Coronary artery (tissue), 2 donors: ENCODE measurements at places on chromosomes 5 and 9.

DNA sequence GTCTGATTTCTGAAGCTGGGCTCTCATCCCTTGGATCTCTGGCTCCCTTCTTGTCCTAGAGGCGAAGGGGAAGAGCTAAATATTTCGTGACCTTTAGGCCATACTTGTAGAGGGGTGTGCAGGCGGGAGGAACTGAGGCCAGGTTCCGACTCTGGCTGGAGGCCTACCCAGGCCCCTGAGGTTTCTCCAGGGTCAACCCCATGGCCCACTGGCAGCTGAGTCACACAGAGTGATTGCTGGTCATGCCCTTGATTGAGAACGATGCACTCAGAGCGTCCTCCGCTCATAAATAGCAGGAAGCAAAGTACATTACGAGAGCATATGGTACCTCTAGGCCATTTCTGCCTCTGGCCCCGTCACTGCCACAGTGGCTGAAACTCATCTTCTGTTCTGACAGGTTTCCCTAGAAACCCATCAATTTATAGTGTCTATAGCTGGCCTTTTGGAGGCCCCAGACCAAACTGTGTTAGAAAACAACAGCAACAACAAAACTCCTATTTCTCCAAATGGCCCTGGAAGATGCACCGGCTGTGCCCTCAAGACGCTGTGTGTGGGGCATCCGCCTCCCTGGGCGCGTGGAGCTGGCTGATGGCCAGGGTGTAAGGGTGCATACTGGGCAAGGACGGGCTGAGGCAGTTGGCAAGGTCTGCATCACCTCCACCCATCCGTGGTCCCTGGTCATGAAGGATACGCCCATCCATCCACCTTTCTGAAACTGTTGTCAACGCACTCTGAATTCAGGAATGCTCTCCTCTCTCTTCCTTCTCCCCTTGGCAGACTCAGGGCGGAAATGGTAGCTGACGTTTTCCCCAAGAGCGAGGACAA, 32.9 kb upstream of the FCN1 start:
- no peak for DNase-seq

DNA sequence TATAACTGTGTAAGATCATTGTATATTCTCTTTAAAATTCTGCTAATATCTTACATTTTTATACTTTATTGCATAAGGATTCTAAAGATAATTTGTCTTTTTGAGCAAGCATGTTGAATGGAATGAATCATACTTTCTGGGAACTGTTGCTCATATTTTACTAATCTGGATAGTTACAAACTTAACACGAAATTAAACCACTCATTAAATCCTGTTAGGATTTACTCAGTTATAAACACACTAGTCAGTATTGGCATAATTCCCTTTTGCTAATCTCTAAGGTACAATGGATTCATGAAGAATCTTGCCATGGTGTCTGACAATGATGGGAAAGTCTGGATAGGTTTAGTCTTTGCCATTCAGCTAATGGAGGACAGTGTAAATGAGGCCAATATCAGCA, 338.1 kb upstream of the SMC2 start:
- DNase-seq, result no peak

DNA sequence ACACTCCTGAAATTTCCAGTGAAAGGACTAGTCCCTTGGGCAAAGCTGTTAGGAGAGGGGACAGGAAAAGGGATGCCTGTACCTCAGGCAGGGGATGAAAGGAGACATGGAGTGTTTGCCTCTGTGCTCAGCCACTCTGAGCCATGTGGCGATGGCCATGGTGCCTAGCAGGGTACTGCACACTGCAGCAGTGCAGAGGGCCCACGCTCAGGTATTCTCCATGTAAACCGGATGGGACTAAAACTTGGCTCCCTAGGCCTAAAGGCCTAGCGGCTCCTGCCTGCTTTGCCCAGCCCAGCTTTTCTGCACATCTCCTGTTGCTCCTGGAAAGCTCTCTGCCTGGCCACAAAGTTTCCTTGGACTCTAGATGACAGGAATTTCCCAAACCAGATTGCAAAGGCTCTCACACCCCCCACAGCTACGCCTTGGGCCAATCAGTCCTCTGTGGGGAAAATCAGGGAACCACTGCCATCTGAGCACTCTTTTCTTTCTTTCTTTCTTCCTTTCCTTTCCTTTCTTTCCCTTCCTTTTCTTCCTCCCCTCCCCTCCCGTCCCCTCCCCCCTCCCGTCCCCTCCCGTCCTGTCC, 44.3 kb downstream of the HABP4 start:
- no peak for DNase-seq

GRCh38 chr5:61969347-61969746, 336.7 kb upstream of the KIF2A start:
- DNase-seq, result no peak

GRCh38 chr5:2914981-2915484, 163.6 kb upstream of the IRX2 start:
- no peak for DNase-seq

- DNase-seq, result no peak
These were observed 10.9 kb upstream of the STX17 start for GRCh38 chr9:99895510-99895909.

DNA sequence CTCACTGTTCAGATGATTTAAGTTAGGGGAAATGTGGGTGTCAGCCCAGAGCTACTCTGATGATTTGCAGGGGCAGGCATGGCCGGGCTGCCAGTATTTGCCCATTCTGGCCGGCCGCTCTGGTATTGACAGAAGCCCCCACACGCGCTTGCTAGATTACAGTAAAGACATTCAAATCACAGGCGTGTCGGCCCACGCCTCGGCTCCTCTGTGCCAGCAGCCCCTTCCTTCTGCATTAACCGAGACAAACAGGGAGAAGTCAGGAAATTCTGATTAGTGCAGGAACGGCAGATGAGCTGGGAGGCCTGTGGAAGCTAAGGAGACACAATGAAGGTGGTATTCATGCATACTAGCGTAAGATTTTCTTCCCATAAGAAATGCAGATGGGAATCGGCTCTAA, 113.3 kb downstream of the CRB2 start:
- no peak for DNase-seq

DNA sequence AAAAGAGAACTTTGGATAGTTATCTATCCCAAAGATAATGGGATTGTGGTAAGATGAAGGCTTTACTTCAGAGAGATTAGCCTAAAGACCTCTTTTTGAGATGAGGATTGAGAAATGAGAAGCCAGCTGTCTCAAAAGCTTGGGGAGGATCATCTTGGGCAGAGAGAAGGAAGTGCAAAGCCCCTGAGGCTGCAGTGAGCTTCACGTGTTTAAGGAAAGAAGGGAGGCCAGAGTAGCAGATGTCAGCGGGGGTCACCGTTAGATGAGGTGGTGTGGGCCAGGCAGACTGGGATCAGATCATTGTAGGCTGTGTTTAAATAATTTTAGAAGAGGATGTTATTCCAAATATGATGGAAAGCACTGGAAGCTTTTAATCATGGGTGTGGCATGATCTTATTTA, 270.1 kb downstream of the ARHGEF28 start:
- DNase-seq, result no peak

- no peak for DNase-seq
These were observed 47.1 kb upstream of the ZNF354A start for GRCh38 chr5:178777520-178777919.

DNA sequence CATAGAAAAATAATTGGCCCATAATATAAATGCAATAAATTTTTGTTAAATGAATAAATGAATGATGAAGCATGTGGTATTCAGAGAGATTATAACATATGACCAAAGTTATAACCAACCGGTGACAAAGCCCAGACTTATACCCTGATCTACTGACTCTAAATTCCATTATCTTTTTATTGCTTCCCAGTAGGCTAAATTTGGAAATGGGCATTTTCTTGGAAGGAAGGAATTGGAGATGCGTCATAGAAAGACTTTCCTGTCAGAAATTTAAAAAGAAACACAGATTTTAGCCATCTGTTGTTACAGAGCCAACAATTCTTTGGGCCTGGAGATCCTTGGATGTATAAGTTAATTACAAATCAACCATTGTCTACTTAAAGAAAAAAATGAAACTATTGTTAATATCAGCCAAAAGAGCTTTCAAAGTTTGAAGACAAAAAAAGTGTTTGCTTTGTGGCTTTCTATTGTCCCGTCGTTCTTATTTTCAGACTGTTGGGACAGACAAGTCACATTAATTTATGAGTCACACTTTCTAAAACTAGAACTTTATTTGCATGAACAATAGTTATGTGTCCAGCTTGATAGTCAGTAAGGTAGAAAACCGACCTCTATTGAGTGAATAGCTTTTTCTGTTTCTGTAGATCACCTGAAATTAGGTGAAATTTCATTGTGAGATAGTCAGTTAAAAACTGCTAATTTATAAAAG, 428.7 kb downstream of the GABRG2 start:
- DNase-seq, result no peak

DNA sequence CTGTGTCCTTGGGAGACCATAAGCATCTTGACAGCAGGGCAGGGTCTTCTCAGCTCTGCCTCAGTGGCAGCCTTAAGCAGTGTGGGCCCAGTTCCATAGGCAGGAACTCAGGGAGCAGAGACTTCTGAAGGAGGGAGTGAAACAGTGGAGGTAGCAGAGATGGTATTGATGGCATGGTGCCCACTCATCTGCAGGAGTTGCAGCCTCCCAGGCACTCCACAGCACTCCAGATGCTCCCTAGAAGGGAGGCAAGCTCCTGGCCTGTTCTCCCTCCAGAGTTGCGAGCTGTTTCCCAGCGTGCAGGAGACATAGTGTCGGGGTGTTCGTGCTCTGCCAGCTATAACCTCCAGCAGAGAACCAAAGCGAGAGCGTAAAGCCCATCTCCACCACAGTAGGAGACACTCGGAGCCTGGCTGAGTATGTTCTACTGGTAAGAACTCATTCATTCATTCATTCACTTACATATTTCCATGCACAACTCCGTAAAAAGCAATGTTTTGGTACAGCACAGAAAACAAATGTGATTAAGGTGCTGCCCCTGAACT, 31.4 kb upstream of the UNC5A start:
- DNase-seq, result peak; percentile 54
